ENCODE measurements at places on chromosomes 2 and 18. TPM values are rescaled to one million over a fixed set of nuclear protein-coding genes. Genes with fewer than 3 reads are reported as not detected.

The ARL6IP6 gene
- 40.3 TPM for total RNA-seq

The ZNF521 gene
- total RNA-seq = 35.7 TPM

The CLEC4F gene
- total RNA-seq = not detected

The CYP27C1 gene
- 0.41 TPM for total RNA-seq

The SULT1C4 gene
- 0.33 TPM for total RNA-seq

The STK16 gene
- total RNA-seq = 16.7 TPM

The MARCHF4 gene
- total RNA-seq = 0.57 TPM

The KCNK3 gene
- not detected for total RNA-seq

The COL4A4 gene
- total RNA-seq = 1.1 TPM

The OSR1 gene
- 117 TPM for total RNA-seq

The ABCB11 gene
- total RNA-seq = not detected

The IL36B gene
- total RNA-seq = not detected

The CHRNG gene
- total RNA-seq = not detected

The EVX2 gene
- total RNA-seq = not detected

The TMEFF2 gene
- total RNA-seq = 4.7 TPM

The KIF5C gene
- total RNA-seq = not detected

The KLHL29 gene
- 2.9 TPM for total RNA-seq

The KCNG3 gene
- total RNA-seq = not detected

The LYPD6 gene
- not detected for total RNA-seq

The G6PC2 gene
- not detected for total RNA-seq

The MAP2 gene
- total RNA-seq = 2.1 TPM

The DPYSL5 gene
- total RNA-seq = not detected

The FBXO15 gene
- 0.49 TPM for total RNA-seq

The ATP5MC3 gene
- total RNA-seq = 61.2 TPM

The R3HDM1 gene
- 8.6 TPM for total RNA-seq

The VWC2L gene
- total RNA-seq = not detected

The IL36RN gene
- not detected for total RNA-seq

The SIX3 gene
- total RNA-seq = not detected

The GDF7 gene
- not detected for total RNA-seq

The GPBAR1 gene
- not detected for total RNA-seq

The ITGB6 gene
- total RNA-seq = not detected

The LYG2 gene
- not detected for total RNA-seq

The AMER3 gene
- total RNA-seq = not detected

The CRYGC gene
- total RNA-seq = not detected

The SMAD7 gene
- 27.2 TPM for total RNA-seq

The POTEC gene
- total RNA-seq = not detected

The SESTD1 gene
- 62.3 TPM for total RNA-seq

The REG3A gene
- total RNA-seq = not detected

The EXOC6B gene
- 28.4 TPM for total RNA-seq

The PSMA8 gene
- total RNA-seq = not detected

The STAT4 gene
- total RNA-seq = 0.54 TPM

The L3MBTL4 gene
- not detected for total RNA-seq

The TMEM214 gene
- 71.6 TPM for total RNA-seq

The CLHC1 gene
- total RNA-seq = 36.5 TPM

The EFEMP1 gene
- 1,009 TPM for total RNA-seq

The MC5R gene
- not detected for total RNA-seq

The SLC40A1 gene
- total RNA-seq = 19.7 TPM

The SERPINB3 gene
- not detected for total RNA-seq

The COL5A2 gene
- total RNA-seq = 671 TPM
